Cardiac muscle cell (in vitro differentiated cells and primary cell): ENCODE measurements at places on chromosomes 5 and 9. TPM values are rescaled to one million over a fixed set of nuclear protein-coding genes. Genes with fewer than 3 reads are reported as not detected.

- no peak for DNase-seq
Measured at GRCh38 chr9:121987314-121987713, 105.8 kb downstream of the TTLL11 start.

DNA sequence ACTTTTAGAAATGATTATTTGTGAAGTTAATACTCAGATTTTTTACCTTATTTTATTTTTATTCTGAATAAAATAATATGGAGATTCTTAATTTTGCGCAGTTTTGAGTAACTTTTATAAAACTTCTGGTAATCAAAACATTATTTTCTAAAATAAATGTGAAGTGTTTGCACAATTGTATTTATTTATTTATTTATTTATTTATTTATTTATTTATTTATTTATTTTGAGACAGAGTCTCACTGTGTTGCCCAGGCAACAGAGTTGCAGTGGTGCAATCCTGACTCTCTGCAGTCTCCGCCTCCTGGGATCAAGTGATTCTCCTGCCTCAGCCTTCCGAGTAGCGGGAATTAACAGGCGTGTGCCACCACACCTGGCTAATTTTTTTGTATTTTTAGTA is 73.5 kb downstream of the RPS6 start:
- no peak for DNase-seq

The ABCA1 gene
- polyA plus RNA-seq, result 2.5 and 6.7 TPM in 2 replicates

- DNase-seq, result peak; percentile 19
Measured at GRCh38 chr5:139796061-139796806, 626 bp downstream of the PSD2 start.

- DNase-seq, result peak; percentile 46
Measured at GRCh38 chr5:126492939-126493338, 69.7 kb downstream of the GRAMD2B start.

- DNase-seq, result no peak
Measured at GRCh38 chr5:167050568-167051401, 1240.7 kb upstream of the WWC1 start.

DNA sequence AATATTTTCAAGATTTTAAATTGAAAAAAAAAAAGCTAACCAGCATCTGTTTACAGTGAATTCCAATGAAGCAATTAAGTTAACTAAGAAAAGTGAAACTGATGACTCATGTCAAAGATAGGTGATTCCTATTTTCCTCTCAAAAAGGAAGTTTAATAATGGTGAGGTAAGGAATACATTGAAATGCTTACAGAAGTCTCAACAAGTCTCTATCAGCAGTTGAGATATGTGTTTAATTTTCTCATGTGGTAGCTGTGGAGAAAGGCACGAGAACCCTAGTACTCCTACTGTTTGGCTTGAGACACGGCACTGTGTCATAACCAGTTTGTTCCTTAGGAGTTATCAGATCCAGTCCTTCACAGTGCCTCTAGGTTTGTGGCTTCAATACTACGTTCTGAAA is 114.5 kb downstream of the SLC25A46 start:
- DNase-seq, result no peak

GRCh38 chr5:54390015-54390414 is 65.5 kb upstream of the HSPB3 start:
- DNase-seq, result no peak

DNA sequence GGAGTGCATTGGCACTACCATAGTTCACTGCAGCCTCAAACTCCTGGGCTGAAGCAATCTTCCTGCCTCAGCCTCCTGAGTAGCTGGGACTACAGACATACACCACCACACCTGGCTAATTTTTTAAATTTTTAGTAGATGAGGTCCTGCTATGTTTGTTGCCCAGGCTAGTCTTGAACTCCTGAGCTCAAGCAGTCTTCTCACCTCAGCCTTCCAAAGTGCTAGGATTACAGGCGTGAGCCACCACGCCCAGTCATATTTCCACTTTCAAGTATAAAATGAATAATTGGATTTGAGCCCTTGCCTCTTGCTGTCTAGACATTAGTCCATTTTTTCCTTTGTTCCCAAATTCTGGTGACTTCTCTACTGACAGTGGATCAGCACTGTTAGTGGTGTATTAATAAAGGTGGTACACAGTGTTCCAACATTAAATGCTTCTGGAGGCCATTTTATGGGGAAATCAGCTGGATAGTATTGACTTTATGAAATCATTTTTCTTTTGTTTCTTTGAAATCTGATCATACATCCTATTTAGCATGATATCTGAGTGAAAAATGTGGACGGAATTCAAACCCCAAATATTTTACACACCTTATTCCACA is 15.9 kb downstream of the ATP6V0E1 start:
- no peak for DNase-seq

DNA sequence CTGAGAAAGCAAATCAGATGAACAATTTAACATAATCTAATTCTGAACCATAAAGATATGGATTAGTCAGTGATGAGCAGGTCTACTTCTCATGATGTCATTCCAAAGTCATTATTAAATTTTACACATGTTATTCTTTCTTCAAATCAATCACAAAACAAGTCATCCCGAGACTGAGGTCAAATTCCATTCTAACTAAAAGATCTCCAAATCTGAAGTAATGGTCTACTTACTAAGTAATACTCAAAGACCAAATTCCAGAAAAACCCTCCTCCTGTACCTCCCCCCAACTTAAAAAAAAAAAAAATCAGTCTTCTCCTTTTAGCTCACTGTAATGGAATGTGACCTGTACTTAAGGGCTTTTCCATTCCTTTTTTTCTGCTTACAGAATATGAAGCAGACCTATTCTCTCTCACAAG is 4.7 kb downstream of the PFDN1 start:
- DNase-seq, result peak; percentile 32

- DNase-seq, result no peak
Measured at GRCh38 chr9:115985657-115986056, 167.9 kb upstream of the PAPPA start.

DNA sequence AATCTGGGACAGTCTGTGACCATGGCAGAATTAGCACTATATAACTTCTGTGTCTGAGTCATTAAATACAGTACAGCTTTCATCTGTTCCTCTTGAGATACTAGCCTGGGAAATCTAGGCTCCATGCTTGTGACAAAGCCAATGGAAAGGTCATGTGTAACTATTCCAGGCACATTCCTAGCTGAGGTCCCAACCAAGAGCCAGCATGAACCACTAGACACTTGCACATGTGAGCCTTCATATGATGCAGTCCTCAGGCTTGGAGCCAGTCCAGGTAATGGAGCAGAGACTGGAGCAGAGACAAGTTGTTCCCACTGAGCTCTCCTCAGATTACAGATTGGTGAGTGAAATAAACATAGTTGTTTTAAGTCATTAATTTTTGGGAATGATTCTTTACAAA is 412.4 kb upstream of the ZNF462 start:
- DNase-seq, result peak; percentile 10

GRCh38 chr5:130884023-130884422 is 281.0 kb downstream of the HINT1 start:
- DNase-seq, result no peak

The PCDHB1 gene
- not detected in 2 replicates for polyA plus RNA-seq

GRCh38 chr9:94794476-94795167 is 68.1 kb downstream of the AOPEP start:
- DNase-seq, result no peak

GRCh38 chr5:71839096-71839884 is 120.2 kb downstream of the CARTPT start:
- DNase-seq, result no peak

DNA sequence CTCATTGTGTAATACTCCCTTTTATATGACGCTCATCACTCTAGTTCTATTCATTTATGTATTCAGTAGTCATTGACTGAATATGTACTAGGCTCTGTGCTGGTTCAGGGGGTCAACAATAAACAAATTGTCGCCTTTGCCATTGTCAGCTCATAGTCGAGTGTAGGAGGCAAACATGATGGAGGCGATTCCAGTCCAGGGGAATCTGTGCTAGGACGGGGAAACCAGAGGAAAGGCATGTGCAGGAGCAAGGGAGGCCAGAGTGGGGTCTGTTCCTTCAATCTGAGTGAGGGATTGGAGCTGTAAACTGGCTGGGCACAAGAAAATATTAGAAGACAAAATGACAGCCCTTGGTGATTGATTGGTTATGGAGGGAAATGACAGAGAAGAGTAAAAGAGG is 83.9 kb downstream of the ANGPTL2 start:
- DNase-seq, result no peak

The ZNF367 gene
- 0.89 and 3.0 TPM in 2 replicates for polyA plus RNA-seq

The NXNL2 gene
- 0.24 and 1.1 TPM in 2 replicates for polyA plus RNA-seq

DNA sequence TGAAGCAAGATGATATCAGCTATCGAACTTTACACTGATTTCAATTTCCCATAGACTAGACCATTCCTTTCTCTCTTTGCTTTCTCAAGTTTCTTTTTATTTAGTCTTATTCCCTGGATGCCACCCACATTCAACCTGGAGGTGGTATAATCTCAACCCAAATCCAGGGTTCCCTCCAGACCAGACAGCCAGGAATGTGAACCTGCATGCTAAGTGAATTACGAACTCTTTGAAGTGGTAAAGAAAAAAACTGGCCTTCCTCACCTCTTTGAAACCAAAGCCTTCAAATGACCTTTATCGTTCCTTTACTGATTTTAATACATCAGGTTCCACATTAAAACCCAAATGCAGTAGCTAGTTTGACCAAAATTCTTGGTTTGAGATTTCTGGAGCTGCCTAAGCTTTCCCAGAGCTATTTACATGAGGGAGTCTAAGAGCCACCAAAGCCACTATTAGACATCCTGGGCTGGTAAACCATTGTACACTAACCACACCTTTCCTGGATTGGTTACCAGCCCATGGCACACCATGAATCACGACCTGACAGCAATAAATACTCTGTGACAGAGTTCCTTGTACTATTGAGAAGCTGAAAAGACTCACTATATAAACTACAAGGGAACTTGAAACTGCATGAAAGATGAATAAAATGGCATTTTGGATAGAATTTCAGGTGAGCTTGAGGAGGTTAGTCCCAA is 323.7 kb downstream of the ADAMTS6 start:
- DNase-seq, result no peak

GRCh38 chr9:31084350-31084749 is 1300.1 kb upstream of the ACO1 start:
- DNase-seq, result no peak

The SPATA31E1 gene
- not detected in 2 replicates for polyA plus RNA-seq

The IFNK gene
- polyA plus RNA-seq, result not detected in 2 replicates

DNA sequence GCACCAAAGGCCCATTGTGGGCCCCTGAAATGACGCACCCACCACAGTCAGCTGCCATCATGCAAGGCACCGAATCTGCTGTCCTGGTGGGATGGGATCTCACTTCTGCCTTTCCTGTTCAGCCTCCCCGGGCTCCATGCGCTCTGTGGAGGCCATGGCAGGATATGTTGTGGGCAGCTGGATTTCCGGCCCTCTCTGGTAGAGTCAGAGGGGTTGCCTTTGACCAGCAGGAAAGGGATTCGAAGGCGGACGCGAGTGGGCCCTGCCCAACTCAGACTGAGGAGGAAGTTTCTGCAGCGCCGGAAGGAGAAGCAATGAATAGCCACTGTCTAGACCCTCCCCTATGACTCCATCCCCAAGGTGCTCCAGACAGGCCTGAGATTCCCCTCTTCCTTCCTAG is 35.5 kb downstream of the GADD45G start:
- no peak for DNase-seq

DNA sequence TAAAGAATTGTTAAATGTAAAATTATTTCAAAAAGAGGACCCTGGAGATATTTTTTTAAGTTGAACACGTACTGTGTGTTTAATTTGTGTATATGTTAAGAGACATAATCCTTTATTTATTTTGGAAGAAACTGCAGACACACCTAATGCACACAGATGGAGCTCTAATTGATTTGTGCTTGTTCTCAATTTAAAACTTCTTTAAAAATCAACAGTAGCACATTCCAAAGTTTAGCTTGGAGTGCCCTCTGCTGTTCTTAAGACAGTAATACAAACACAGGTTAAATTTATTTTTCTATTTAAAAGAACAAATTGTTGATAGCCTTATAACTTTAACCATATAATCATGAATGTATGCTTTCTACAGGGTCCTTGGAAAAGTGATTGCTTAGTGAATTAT is 277.6 kb upstream of the ADAMTS16 start:
- DNase-seq, result peak; percentile 60

DNA sequence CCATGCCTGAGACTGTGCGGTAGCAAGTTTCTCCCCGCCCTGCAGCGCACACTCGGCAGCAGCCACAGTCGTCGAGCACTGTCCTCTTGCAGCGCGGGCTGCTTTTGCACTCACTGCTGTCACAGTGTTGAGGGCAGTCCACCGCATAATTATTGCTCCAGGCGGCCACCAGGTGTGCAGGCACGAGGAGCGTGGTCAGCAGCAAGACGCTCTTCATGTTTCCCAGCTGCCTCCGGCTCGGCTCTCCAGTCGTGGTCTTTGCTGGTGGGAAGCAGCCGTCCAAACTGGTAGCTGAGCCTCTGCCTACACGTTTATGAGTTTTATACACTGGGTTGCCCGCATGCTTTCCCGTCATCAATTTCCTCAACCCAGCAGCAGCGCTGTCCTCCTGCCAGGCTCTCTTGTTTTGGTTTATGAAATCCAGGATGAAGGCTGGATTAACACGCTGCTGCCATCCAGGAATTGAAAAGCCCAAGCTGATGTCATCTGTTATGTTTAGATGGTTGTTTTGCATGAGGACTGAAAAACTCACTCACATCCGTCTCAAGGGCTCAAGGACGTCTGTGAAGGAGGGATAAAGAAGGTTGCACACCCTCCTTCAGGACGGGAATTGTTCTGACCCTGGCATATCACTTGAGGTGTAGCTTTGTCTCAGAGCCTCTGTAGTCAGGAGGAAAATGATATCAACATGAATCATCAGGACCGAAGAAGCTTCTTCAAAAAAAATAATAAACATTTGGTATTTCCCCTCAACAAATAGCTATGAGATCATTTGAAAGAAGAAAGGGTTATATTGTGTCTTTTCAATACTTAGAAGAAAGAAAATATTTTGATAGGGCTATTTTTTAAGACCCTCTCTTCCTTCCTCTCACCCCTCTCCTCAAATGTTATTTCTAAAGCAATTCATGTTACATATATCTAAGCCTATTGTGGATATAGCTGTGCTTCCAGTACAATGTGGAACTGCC is at the start of gene ESM1:
Gene ESM1 (minus strand): TSS at position 293 of the 968 bp plus-strand sequence. CDS start 76 bp downstream, at position 217.
- peak; percentile 49 for DNase-seq

DNA sequence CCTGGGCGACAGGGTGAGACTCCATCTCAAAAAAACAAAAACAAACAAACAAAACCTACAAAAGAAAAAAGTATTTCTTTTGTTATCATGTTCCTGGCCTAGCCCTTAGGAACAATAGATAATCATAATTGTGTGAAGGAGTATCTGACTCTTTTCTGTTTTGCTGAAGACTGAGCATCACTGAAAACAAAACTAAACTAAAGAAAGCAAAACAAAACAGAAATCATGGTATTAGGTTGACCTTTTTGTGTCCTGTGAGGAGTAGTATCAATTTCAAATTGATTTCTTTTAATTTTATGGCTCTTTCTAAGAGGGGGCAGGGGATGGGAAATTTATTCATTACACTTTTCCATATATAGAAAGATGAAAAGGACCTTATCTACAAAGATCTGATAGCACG is 246.0 kb downstream of the YTHDC2 start:
- DNase-seq, result no peak

DNA sequence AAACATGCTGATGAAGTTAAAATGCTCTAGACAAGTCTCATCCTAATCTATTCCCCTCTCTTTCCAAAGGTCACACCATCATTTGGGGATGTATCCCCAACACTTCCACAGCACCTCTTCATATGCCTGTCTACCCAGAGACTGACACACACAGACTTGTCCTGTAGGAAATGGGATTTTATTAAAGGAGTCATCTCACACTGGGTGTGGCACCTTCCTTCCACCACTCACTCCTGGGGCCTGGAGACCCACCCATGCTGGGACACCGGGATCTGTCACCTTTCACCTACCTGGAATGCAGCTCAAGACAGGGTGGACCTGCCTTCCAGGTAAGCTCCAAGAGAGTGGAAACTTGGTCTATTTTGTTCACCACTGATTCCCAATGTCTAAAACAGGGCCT is 99.4 kb upstream of the HAND1 start:
- no peak for DNase-seq

- no peak for DNase-seq
Measured at GRCh38 chr9:105146677-105147076, 97.8 kb upstream of the SLC44A1 start.
